ENCODE measurements at places on chromosomes 12 and 14. TPM values are rescaled to one million over a fixed set of nuclear protein-coding genes. Genes with fewer than 3 reads are reported as not detected.

DNA sequence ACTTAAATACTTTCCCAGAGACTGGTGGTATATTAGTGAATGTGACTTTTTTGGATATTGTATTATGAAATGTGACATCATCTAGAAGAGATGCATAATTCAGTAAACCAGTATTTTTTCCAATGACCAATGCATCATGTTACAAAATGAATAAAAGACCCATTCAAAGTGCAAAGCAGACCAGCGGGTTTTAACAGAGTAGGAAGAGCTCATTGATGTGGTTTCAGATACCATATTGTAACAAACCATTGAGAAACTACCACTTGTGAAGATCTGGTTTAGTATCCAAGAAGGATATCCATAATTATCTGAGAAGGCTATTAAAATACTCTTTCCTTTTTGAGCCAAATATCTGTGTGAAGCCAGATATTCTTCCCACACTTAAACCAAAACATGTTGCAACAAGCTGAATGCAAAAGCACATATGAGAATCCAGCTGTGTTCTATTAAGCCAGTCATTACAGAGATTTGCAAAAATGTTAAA, 47.7 kb downstream of the MVK start:
- DNase-seq = no peak

DNA sequence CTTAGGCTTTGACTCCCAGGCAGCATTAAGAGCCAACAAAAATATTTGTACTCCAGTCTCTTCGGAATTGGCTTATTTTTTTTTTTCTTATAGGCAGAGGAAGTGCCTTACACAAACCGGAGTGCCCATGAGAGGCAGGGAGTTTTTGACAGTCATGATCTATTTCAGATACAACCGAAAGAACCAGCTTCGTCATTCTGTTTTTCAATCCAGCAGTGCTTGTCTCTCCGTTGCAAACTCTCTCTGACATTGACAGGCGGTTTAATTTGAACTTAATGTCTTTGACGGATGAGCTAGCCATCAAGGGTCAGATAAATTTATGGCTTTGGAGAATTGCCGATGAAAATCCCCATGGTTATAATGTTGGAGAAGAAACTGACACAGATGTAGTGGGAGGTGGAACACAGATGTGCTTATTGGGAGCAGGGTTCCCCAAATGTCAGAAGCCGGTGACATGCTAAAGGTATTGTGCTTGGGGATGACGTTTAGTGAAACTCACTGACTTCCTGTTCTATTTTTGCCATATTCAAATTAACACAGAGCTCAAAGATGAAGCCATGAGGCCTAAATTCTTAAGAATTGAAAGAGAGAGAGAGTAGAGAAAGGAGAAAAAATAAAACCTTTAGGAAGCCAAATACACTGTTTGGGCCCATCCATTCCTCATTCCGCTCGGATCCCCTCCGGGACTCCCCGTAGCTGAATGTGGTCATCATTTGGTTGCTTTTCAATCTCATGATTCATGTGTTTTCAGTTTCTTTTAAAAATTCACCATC, 59.7 kb downstream of the PLXNC1 start:
- DNase-seq = peak; percentile 89

DNA sequence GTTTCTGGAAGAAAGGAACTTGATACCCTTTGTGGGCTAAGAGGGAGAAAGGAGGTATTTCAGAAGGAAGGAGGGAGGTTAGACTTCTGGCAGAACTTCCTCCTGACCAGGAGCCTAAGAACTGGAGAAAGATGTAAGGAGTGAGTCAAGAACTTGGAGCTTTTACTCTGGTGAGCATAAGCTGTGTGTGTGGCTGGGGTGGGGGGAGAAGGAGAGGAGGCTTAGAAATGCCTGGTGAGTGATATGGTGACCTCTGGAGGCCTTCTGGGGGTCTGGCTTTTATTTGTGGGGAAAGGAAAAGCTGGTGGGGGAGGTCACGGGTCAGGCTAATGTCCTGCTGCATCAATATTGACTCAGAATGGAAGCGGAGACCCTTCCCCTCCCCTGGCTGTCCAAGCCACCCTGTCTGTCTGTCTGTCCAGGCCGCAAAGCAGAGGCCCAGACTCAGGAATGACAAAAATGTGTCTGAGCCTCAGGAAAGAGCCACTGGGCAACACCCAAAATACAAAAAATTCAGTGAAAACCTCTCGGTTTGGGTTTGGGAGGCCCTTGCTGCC, 4.8 kb downstream of the LRP1 start:
- no peak for DNase-seq

The CDH24 gene
- 2.1 TPM for polyA plus RNA-seq

The PPM1H gene
- 0.01 TPM for polyA plus RNA-seq

The GLIPR1L1 gene
- not detected for polyA plus RNA-seq

- DNase-seq = no peak
Measured at GRCh38 chr14:36020120-36021029, 156.1 kb downstream of the PTCSC3 start.
